CD4-positive, alpha-beta T cell treated with Interferon alpha-2 for 1 hour (primary cell): ENCODE measurements at places on chromosomes 2 and 18.

- no peak for DNase-seq
These were observed 9.1 kb downstream of the SOX11 start for GRCh38 chr2:5701266-5701665.

DNA sequence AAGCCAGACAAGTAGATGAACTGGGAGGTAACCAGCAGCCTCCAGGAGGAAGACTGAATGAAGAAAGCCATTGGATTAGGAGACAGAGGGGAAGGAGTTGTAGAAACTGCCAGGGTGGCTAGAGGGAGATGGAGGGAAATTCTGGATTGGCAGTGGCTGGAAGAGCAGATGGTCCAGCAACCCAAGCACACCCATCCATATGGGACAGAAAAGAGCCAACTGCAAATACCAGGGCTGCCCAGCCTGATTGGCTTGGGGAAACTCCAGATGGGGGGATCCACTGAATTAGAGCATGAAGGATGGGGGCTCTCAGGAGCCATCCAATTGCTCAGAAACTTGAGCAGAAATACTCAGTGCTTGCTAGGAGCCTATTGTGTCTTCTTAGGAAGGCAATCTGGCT, 173.5 kb upstream of the EPB41L3 start:
- DNase-seq, result no peak

- peak; percentile 79 for DNase-seq
These were observed 861 bp downstream of the SLC39A10 start for GRCh38 chr2:195657634-195658540.

- no peak for DNase-seq
These were observed 1.4 kb downstream of the MCM6 start for GRCh38 chr2:135874777-135875365.

DNA sequence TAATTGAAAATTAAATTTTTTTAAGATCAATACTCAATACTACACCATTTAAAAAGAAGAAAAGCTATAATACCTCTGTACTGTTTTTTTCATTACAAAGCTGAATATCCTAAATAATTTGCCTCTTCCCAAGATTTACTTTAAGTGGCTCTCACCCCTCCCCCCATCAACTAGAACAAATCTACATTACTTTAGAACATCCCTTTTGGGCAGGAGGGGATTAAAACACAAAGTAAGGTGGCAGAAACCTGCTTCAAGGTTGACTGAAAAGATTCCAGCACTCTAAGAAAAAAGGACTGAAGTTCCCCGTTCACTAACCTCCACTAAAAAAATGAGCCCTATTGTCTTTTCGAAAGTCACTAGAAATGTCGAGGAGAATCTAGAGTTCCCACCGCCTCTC, 42.3 kb downstream of the SLC38A11 start:
- DNase-seq, result no peak
